ENCODE measurements at places on chromosomes 13 and 19.

DNA sequence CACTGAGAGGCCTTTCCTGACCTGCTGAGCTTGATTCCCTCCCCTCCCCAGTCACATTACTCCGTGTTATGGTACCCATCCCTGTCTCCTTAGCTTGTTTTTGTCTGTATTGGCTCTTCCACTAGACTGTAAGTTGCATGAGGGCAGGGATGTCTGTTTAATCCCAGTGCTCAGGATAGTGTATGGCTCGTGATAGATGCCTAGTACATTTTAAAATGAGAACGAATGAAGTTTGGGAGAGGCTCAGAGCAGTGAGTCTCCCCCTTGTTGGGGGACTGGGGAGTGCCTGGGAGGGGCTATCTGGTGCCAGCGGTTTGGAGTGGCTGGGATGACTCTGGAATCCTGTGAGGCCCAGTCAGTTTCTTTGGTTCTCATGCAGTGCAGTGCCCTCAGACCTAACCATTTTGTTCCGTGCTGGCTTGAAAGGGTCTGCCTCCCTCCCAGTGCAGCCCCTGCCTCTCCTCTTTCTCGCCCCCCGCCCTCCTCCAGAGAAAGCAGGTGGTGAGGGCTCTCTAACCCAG is 35.5 kb downstream of the ACTN4 start:
- DNase-seq, result no peak

- DNase-seq, result no peak
These were observed 7.6 kb upstream of the ZSCAN22 start for GRCh38 chr19:58319241-58319640.

DNA sequence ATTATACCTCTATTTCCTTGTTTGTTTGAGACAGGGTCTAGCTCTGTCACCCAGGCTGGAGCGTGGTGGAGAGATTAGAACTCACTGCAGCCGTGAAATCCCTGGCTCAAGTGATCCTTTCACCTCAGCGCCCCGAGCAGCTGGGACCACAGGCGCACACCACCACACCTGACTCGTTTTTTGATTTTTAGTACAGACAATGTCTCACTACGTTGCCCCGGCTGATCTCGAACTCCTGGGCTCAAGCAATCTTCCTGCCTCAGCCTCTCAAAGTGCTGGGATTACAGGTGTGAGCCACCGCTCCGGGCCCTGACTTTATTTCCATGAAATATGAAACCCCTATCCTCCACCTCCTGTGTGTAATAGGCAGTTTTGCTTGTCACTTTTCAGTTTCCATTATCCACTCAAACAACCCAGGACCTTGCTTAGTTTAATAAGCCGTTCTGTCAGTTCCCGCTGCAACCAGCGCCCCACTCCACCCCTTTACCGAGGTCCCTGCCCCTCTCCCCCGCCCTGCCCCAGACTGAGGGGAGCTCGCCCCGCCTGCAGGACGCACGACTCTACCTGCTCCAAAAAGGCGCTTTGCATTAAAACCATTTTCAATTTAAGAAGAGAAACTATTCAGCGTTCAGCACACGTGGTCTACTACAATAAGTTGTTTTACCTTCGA is 16.9 kb downstream of the ZNF816 start:
- no peak for DNase-seq

DNA sequence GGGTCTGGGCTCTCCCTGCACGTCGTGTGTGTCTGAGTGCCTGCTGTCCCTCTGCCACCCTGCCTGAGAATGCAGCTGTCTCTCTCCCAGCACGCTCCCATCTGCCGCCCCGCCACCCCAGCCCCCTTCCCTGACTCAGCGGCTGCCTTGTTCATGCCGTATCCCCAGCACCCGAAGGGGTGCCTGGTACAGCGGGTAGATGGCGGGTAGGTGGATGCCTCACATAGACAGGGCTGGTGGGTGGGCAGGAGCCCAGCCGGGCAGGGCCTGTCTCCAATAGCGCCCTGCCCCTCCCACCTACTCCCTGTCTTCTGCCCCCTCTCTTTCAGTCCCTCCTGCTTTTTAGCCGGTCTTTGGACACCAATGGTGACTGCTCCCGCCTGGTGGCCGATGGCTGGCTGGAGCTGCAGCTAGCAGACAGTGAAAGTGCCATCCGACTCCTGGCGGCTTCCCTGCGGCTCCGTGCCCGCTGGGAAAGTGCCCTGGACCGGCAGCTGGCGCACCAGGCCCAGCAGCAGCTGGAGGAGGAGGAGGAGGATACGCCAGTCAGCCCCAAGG is 30.3 kb downstream of the DHX34 start:
- no peak for DNase-seq

GRCh38 chr13:63408331-63409189 is 1992.9 kb upstream of the PCDH20 start:
- peak; percentile 0 for DNase-seq

- DNase-seq, result peak; percentile 48
These were observed 1109.0 kb downstream of the UQCRFS1 start for GRCh38 chr19:28103921-28104320.

GRCh38 chr19:15248648-15249527 is 16.6 kb upstream of the EPHX3 start:
- no peak for DNase-seq

- DNase-seq, result no peak
These were observed 600.0 kb downstream of the FGF9 start for GRCh38 chr13:22270881-22271280.

DNA sequence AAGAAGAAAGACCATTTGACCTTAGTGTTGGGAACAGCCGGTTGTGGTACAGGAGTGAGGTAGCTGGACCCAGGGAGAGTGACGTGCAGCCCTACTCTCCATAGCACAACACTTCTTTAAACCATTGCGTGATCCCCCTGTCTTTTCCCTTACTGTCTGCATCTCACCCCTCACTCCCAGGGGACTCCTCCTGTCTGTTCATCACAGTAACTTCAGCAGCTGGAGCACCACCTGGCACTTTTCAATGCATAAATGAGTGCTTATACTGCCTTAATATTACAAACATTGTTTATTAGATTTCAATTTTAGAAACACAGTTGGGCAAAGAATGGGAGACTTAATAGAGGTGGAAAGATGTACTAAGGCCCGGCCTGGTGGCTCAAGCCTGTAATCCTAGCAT is 285.5 kb downstream of the UQCRFS1 start:
- no peak for DNase-seq

DNA sequence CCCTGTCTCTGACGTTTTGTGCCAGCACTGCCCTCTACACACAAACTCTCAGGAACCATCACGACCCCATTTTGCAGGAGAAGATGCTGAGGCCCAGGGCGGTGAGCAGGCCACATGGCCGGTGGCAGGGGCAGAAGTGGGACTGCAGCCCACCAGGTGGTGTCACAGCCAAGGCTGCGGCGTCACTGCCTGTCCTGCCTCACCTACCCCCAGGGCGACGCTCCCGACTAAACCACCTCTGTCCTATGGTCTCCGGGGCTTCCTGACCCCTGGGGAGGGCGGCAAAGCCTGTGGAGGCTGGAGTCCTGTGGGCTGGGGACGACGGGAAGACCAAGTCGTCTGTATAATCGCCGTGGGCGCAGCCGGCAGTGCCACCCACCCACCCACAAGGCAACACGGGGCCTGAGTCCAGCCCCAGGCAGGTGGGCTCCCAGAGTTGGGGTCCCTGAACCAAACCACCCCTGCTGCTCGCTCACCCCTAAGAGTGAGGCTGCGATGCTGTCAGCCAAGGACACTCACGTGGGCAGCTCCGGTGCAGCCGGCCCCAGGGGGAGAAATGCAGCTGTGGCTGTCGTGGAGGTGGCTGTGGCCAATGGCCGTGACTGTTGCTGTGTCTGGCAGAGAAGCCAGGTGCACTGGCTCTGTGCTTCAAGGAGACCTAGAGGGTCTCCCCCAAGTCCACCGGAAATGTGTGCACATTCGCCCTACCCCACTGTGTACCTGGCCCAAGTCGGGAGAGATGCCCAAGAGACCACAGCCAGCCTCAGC is 29.7 kb downstream of the RASA3 start:
- no peak for DNase-seq

- no peak for DNase-seq
These were observed at the start of gene KLC3 for GRCh38 chr19:45340232-45340898. Gene KLC3, plus strand, starts transcription at chr19:45340750. Its CDS starts 4,792 bp downstream, at chr19:45345542.

DNA sequence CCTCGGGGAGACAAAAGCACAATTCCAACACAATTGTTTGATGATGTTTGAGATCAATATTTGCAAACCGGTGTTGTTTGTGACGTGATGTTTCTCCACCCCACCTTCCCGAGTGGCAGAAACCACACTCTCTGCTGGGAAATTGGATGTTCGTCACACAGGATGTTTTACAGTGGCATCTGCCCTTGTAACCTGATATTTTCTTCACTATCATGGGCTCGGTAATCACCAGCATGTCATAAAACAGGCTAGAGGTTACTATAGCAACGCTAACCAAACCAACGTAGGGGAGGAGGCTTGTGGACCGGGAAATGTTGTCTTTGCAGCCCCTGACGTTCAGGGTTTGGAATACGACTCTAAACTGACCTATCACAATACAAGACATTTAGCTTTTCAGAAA is 454.5 kb downstream of the IRS2 start:
- no peak for DNase-seq

DNA sequence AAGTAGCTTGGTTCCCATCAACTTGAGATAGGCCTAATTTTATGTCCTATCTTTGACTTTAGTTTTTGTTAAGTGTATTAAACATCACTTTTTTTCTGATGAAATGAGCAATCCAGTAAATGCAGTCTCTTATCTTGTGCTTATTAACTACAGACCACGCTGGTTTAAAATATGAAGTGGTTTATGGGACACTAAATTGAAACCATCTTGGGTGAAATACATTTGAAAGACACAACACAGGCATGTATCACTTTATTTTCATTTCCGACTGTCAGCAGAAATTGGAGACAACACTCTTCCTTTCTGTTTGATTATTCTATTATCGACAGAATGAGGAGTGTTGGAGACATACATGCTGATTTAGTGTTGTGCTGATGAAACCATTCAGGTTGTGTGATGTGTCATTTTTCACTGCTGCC is 447.7 kb downstream of the GPC6 start:
- DNase-seq, result no peak

GRCh38 chr19:11100049-11100448 is 10.8 kb downstream of the LDLR start:
- no peak for DNase-seq

DNA sequence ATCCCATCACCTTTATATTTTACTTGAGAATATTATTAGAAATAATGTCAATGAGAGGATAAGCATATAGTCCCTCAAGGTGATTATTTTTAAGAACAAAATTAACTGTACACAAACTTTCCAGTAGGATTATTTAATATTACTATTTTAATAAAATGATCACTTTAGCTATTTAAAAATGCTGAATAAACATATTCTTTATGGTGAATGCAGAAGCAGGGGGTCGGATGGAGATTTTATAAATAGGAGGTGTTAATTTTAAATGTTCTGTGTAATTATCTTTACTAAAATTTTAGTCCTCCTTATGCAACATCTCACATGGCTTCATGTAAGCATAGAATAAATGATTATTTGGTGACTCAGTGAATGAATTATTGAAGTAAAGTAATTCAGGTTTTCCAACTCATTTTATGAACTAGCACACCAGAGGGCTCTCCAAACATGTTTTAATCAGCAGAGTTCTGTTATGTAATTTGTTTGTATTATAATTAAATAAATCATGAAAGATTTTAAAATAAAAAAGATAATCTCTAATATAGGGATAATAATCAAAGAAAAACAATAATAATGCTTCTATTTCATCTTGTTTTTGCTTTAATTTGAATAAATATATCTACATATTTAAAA is 1635.2 kb downstream of the EFNB2 start:
- DNase-seq, result no peak

DNA sequence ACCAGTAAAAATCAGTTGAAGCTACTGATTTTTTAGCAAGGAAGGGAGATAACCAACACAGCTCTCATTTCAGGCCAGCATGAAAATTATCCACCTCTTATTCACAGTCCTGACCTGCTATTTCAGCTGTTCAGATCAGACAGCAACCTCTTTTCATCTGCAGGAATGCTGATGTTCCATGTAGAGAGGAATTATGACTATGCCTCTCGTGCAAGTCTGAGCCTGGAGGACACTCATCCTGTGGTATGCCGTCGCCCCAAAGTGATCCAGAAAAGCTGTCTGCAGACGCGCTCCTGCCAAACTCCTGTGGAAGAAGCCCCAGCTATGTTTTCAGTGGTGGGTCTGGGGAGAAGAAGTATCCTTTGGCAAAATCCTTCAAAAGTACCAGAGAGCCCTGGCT is 563.5 kb upstream of the SLITRK1 start:
- no peak for DNase-seq

DNA sequence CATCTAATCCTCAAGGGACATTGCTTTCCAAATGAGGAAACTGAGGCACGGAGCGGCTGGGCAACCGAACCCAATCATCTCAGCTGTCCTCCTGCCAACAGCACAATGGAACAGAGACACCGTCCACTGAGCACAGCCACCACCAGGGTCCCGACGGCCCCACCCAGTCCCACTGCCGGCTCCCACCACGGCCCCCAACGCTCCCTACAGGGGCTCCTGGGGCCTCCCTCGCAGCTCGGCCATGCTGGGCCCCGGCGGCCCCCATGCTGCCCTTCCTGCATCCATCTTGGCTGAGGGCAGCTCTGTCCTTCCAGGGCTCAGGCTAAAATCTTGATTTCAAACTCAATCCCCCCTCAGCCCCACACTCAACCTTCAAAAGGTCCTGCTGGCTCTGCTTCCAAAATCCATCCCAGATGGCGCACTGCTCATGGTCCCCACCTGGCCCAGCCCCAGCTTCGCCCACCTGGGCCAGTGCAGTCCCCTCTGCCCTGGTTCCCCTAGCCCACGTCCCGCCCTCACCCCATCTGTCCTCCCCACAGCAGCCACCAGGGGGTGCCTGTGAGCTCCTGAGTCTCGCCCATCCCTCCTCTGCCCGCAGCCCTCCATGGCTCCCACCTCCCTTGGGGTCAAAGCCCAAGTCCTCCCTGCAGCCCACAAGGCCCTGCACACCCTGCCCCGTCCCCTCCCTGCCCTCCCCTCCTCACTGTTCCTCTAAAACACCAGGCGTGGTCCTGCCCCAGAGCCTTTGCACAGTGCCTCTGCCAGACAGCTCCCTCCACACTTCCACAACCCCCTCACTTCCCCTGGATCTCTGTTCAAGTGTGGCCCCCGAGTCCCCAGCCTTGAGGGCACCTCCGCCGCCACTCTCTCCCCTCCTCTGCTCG is 7.9 kb downstream of the PIP5K1C start:
- no peak for DNase-seq

- DNase-seq, result no peak
These were observed 18.4 kb upstream of the TFDP1 start for GRCh38 chr13:113566227-113566561.

GRCh38 chr19:41910992-41911888 is 17.0 kb downstream of the ERFL start:
- DNase-seq, result no peak

- no peak for DNase-seq
These were observed 107.2 kb downstream of the URI1 start for GRCh38 chr19:30049226-30049625.

- peak; percentile 15 for DNase-seq
These were observed 117.5 kb downstream of the CCNA1 start for GRCh38 chr13:36549755-36550154.

- DNase-seq, result no peak
These were observed 830 bp downstream of the MICOS13 start for GRCh38 chr19:5679289-5680083.
